ENCODE measurements at places on chromosomes 1 and 21. TPM values are rescaled to one million over a fixed set of nuclear protein-coding genes. Genes with fewer than 3 reads are reported as not detected.
A peak's percentile ranks its signal among the peaks of the same experiment; 100 is the strongest.

DNA sequence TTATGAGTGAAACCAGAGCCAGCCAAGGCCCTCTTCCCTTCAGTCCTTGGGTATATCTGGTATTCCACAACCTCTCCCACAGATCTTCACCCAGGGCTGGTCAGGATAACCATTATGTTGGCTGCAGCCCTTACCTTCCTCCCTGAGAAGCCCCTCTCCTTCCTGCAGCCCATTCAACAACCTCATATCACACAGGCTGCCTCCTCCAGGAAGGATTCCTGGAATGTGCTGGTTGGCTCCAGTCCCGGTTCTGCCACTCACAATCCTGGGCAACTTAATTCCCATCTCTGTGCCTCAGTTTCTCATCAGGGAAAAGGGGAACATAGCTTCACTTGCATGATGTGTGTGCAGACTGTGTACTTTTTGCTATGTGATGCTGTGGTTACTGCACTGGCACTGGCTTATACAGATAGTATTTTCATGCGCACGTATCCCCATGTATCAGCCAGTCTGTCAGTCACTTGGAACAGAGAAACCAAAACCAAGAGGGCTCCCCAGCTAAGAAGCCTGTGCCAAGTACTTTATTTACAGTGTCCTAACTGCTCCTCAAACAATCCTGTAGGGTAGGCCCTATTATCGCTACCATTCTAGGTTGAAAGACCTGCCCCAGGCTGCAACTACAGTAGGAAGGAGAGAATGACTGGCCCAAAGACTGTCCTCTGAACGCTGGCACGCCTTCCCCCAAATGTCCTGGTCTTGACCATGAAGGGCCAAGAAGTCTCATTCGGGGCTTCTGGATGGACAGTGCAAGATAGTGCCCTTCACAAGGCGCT lies 39.9 kb upstream of the PPP1R15B start:
- no peak for DNase-seq

TFAP2E gene
- total RNA-seq = 0.32 TPM

DNA sequence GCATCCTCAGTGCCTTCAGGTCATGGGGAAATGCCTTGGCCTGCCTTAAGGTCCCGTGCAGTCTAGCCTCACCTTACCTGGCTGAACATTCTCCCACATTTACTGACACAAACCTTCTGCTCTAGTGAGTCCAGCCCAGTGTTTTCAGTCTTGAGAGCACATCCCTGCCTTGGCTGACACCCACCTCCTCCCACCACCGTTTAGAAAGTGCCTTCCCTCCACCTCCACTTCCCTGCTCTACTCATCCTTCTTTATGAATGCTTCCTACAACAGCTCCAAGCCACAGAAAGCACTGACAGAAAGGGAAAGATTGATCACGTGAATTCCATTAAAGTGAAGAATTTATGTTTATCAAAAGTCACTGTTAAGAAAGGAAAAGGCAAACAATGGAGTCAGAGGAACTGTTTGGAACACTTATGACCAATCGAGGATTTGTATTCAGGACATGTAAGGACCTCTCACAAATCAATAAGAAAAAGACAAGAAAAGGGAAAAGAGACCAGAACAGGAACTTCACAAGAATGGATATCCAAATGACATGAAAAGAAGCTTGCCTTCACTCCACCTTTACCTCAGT lies 59.8 kb downstream of the DDR2 start:
- no peak for DNase-seq

DNA sequence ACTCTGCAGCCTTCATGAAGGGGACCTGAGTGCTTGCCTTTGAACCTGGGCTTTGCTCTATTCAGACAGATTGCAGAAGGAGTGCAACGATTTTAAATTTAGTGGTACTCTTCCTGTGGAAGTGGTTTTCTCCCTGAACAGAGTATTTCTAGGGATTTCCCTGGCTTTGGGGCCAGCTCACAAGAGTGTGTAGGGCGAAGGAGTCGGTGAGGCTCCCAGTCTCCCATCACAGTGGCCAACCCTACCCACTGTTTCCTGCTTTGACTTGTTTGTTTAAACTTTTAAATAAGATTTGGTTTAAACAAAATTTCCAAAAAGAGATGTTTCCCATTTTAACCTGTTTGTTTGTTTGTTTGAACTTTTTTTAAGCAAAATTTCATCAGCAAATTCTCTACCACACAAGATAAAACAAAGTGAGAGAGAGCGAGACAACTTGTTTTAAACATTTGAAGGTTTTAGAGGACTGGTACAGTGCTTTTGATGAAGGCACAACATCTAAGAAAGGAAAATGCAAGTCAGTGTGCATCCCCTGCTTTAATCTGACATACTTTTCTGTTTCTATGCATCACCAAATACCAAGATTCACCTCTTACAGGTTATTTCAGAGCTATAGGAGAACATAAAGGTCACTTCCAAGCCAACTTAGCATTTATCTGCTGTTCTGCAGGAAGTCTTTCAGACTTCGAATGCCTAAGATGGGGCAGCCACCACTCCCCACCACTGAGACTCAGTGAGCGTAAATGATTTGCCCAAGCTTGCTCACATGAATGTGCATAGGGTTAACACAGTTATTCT lies 6.6 kb downstream of the SELP start:
- no peak for DNase-seq

- no peak for DNase-seq
Observed at GRCh38 chr1:12629985-12630760, 12.2 kb upstream of the DHRS3 start.

DNA sequence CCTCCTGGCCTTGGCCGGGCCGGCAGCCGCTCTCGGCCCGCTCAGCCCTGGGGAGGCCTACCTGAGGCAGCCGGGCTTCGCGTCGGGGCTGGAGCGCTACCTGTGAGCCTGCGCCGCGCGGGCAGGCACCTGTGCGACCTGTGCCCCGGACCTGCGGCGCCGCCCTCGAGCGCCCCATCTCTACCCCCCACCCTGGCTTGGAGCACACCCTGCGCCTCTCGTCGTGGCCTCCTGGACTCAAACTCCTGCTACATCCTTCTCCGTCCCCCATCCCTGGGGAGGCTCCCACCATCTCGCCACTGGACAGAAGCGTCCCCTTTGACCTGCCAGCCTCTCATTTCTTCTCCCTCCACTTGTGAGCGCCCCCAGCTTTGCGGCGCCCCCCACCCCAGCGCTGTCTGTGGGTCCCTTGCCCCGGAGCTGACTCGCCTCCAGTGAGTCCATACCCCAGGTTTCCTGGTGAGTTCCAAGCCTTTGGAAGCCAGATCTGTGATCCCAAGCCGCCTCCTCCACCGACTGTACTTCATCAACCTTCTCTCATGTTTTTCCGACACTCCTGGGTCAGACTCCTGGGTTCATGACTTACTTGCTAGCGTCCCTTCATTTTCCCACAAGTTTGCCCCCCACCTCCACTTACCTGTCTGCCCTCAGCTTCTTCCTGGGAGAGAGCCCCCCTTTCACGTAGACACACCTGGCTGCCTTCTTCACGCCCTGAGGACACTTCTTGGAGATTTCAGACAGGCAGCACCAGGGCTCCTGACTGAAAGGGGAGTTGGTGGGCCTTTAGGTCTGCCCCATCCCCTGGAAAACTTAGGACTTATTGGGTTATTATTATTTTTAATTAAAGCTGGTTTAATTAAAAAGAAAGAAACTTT lies 1.3 kb downstream of the FOXE3 start:
- no peak for DNase-seq

GRCh38 chr1:62796221-62796620 lies 12.3 kb downstream of the ATG4C start:
- no peak for DNase-seq

CACHD1 gene
- 11.9 TPM for total RNA-seq

OR2L5 gene
- total RNA-seq = not detected

DNA sequence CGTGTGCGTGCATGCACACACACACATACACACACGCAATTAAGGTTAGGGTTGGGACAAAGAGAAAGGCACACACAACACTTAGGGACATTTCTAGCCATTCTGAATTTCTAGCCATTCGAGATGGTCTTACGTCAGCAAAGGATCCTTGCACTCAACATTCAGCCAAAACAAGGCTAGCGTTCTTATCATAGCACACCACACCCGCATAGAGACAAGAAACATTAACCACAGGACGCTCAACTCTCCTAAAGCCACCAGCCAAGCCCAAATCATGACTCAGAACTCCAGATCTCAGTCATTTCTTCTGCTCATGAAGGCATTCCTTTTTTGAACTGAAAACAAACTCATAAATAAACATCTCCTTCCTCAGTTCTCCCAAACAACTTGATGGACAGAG lies 106.8 kb downstream of the LMO4 start:
- DNase-seq = peak; percentile 85

- DNase-seq = no peak
Observed at GRCh38 chr1:241401156-241401555, 44.2 kb upstream of the RGS7 start.

DNA sequence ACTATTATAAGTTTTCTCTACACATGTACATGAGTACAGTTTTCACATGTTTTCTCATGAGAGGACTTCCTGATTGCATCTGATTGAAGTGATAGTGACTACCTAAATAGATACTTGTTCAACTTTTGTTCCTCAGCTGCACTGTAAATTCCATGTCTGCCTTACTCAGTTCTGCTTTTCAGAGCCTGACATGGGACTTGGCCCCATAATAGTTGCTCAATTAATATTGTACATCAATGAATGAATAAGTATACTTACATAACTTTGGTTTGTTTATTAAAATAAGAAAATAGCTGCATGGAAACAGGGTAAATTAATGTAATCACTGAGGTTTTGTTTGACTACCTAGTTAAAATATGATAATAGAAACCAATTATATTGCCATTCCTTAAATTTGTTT lies 78.7 kb downstream of the HMCN1 start:
- no peak for DNase-seq

GRCh38 chr21:44391345-44392091 lies 38.1 kb downstream of the TRPM2 start:
- DNase-seq = no peak

- peak; percentile 68 for DNase-seq
Observed at GRCh38 chr1:235297579-235297978, 30.4 kb downstream of the ARID4B start.

ANKRD45 gene
- total RNA-seq = 0.43 TPM

GRIK3 gene
- not detected for total RNA-seq

NUP210L gene
- total RNA-seq = not detected

- peak; percentile 39 for DNase-seq
Observed at GRCh38 chr21:17542371-17543011, 29.6 kb downstream of the CXADR start.

GRCh38 chr21:28345934-28346333 lies 646.7 kb downstream of the LTN1 start:
- no peak for DNase-seq

RRP1B gene
- total RNA-seq = 36.3 TPM

DNA sequence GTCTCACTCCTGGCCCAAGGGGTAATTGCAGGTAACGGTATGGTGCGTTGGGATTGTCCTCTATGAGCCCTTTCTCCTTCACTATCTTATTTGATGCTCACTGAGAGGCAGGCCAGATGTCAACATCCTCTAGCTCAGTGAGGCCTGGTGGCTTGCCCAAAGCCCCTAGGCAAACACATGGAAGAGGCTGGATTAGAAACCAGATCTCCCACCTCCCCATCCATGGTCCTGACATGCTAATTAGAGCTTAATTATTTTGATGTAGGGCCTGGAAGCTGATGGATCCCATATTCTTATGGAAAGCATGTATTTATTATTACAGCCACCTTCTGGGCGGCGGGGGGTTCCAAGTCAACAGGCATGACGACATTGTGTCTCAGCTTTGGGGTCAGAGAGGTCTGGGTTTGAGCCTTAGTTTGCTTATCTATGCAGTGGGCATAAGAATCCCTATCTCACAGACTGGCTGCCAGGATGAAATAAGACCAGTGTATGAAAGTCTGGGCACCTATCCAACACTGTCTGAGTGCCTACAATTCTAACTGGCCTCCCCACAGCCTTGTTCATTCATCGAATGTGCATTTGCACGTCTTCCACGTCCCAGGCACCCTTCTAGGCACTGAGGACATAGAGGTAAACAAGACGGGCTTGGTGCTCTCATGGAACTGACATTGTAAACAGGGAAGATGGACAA lies 6.2 kb downstream of the SMPDL3B start:
- no peak for DNase-seq

DNA sequence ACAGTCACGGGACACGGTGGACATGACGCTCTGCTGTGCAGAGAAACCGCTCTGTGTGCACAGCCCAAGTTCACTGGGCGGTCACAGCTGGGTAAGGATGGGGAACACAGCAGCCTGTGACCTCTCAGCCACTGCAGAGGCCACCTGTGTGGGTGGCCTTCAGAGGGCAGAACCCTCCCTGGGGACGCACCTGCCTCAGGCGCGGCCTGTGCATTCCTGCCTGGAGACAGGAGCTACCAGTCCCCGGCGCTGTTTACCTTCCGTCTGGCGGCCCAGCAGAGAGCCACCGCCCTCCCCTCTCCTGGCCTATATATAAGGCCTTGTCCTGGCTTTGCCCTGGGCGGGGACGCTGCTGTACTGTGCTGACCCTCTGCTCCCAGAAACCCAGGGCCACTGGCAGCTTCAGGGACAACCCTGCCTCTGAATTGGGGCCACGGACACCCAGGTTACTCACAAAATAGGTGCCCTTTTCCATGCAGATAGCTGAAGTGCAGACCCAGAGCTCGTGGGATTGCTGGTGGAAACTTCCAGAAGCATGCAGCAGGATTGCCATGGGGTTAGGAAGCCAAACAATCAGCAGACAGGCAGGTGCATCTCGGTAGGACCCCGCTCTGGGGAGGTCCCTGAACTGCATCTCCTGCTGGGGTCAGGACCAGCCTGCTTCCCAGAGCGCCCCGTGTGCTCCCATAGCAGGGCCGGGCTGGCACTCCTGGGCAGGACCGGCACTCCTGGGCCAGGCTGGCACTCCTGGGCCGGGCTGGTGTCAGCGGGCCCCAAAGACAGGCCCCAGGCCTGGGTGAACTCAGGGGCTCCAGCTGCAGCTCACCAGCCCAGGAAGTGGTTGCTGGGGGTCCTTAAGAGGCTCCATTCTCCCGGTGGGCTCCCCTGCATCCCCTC lies 83.6 kb downstream of the SIK1 start:
- no peak for DNase-seq

SCCPDH gene
- 47.4 TPM for total RNA-seq

DNA sequence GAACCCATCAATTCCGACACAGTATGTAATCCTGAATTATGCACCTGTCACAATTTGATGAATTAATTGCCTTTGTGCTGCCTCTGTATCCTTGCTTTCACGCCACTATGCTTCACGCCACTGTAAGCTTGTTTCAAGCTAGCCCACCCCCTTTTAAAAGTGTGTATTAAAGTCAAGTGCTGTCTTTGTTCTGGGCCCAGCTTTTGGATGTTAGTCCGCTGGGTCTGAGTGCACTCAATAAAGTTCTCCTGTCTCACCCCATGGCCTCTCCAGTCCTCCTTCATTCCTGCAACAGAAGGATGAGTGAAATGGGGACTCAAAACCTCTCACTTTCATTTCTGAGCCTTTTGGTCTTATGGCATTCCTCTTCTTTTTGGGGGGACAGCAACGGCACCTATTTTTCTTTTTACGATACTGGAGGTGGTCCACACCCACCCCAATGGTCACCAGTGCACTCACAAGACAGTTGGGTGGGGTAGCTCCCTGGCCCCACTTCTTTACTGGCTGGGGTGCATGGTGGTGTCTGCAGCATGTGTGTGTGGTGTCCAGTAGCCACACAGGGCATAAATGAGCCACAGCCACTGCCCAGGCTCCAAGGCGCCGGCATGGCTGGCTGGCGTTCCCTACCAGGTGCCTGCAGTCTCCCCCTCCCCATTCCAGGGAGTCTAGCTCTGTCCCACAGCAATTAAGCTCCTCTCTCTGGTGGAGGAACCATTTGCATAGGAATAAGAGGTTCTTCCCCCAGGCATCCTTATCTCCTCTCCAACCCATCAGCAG lies 1.8 kb downstream of the THEM4 start:
- peak; percentile 28 for DNase-seq

AIM2 gene
- 0.32 TPM for total RNA-seq

GRCh38 chr1:240965581-240966091 lies 353.7 kb upstream of the GREM2 start:
- no peak for DNase-seq

ACBD3 gene
- 62.2 TPM for total RNA-seq

Data from fibroblast of villous mesenchyme (primary cell).